Heart left ventricle (tissue), 16 donors: ENCODE measurements at places on chromosomes 4 and X.

DNA sequence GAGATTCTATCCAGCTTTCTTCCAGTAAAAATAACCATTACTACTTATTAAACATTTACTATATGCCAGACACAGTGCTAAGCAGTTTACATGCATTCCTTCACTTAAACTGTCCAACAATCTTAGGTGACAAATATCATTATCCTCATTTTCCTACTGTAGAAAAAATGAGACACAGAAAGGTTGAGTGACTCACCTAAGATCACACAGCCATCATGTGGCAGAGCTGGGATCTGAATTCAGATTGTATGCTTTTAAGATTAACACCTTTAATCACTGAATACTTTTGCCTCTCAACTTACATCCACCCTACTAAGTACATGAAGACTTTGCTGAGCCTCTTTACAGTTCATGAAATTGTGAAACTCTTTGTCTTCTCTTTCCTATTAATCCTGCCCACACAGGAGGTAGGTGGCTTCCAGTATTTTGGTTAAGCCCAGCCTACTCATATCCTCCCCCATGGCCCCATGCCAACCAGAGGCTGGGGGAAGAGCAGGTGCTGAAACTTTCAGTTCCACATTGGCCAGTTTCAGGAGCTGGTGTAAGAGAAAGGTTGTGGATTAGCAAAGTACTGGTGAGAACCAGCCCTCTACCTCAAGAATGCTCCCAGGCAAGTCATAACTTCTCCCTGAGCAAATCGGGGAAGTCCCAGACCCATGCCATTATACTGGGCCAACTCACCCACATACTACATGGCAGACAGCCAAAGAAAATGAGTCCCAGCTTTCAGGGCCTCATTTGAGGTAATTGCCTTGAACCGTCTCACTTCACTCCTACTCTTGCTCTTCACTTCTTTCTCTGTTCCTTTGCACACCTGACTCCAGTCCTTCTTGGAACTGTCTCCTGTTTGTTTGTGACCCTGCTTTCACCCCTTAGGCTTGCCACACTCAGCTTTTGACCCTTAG lies 211.1 kb downstream of the GUCY2F start:
- DNase-seq: no peak

DNA sequence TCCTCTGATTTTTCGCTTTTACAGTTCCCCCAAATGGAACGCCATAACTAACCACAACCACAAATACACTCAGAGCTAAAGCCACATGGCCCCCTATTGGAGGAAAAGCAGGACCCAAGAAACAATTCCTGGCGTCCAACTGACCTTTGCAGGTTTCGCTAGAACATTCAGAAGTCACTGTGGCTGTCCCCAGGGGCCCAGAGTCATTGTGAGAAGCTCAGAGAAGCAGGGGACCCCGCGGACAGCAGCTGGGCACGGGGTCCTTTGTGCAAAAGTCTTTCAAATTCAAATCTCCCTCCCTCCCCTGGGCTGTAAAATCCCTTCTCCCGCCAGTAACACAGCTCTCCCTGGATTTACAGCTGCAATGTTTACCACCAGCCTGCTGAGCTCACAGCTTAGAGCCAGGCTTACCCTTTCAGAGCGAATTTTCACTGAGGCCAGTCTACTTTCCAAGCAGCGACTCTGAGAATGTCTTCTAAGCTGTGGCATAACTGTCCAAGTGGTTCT lies 214.8 kb downstream of the CRLF2 start:
- DNase-seq: no peak

- no peak for DNase-seq
These were observed 71.8 kb downstream of the RAPGEF2 start for GRCh38 chr4:159174645-159175084.

GRCh38 chr4:119810001-119810400 lies 181.4 kb upstream of the PDE5A start:
- DNase-seq: no peak

DNA sequence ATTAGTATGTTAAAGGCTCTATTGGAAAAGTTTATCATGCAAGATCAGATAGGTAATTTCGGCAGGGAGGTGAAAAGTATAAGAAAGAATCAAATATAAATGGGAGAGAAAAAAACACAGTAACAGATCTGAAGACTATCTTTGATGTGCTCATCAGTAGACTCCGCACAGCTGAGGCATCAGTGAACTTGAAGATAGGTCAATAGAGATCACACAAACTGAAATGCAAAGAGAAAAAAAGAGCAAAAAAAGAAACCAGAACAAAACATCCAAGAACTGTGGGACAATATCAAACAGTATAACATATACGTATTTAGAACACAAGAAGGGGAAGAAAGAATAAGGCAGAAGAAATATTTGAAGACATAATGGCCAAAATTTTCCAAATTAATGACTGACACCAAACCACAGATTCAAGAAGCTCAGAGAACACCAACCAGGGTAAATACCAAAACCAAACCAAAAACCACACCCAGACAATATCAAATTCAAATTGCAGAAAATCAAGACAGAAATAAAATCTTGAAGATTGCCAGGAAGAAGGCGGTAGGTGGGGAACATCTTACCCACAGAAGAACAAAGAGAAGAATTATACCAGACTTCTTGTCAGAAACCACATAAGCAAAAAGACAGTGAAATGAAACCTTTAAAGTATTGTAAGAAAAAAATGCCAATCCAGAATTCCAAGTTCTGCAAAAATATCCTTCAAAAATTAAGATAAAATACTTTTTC lies 29.1 kb downstream of the PFKFB1 start:
- DNase-seq: no peak

DNA sequence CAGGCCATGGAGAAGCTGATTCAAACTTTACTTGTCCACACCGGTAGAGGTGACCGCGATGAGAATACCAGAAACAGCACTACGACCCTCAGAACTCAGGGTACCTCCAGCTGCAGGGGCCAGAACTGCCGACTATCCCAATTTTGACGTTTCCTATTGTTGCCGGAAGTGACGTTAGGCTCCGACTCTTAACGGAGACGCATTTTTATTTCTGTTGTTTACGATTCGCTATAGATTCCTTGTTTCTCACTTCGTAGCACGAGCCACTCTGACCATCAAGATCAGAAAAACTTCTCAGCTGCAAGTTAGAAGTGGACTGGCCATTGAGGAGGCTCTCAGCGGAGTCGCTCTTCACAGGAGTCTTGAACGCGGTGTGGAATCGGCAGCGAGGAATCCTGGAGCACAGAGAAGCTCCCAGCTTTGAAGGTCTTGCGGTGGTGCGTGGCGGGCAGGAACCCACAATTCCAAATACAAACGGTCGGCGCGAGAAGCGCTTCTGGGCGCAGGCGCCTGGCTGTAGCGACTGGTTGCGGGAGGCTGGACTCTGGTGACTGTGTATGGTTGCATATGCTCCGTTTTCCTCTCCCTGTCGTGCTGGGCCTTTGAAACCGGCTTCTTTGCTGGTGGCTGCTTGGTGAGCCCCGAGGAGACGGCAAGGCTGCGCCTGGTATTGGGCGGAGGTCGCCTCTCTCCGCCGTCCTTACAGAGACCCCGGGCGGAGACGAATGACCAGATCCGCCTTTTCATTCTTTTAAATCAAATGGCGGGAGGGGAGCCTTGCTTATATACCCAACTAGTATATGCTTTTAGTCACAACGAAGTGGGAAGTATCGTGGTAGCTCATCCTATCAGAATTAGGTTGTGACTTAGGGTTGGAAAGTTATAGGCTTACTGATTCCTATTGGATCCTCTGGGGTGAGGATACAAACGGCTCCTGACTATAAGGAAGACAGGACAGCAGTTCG lies at the start of the genes CEP44 and FBXO8:
Gene CEP44, plus strand, starts transcription at position 405 of the 965 bp plus-strand sequence. CDS start 15,211 bp downstream, outside the sequence.
Gene FBXO8, minus strand, starts transcription at position 161 of the 965 bp plus-strand sequence. CDS start 20,575 bp downstream, outside the sequence.
- peak; percentile 67 for DNase-seq

GRCh38 chr4:168562041-168562571 lies 65.3 kb downstream of the PALLD start:
- no peak for DNase-seq

GRCh38 chrX:10769696-10770619 lies 149.6 kb upstream of the MID1 start:
- no peak for DNase-seq

- DNase-seq: no peak
These were observed 235.4 kb downstream of the MAML3 start for GRCh38 chr4:139918591-139918990.

GRCh38 chr4:31023742-31024141 lies 303.6 kb downstream of the PCDH7 start:
- DNase-seq: no peak

DNA sequence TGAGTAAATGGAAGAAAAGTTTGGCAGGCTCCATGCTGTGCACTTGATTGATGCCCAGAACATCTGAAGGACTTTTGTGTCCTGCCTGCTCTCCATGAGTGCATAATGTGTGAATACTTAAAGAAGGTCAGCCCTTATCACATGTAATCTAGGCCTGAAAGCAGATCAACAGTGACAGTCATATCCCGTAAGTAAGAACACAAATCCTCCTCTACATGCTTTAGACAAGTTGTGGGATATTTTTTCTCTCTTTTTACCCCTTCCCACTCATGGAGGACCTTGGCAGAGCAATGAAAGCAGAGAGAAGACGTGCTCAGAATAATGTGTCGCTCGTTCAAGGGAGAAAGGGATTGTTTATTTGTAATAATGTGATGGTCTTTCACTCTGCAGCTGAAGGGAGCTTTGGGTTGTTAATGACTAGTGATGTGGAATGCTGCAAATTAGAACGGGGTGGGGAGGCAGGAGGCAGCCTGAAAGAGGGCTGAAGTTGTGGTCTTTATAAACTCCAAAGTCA lies 286.6 kb downstream of the BMPR1B start:
- no peak for DNase-seq

DNA sequence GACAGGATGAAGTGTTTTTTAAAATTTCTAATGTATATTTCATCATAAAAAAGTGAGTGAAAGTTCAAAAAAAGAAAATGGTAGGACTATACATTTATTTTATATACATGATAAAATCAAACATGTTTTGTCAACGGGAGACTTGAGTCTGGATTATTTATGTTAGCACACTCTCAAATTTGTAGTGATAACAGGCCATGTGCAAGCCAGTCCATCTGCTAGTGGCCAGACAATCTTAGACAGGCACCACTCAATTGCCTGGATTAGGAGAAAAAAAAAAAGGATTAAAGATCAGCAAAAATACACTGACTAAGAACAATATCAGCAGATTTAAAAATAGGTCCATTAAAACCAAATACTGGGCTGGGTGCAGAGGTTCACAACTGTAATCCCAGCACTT lies 71.9 kb downstream of the KCNIP4 start:
- no peak for DNase-seq

GRCh38 chrX:119467842-119468550 lies at the start of gene SLC25A5:
SLC25A5 (plus strand) TSS chrX:119468444; CDS start chrX:119468516, 72 bp downstream.
- peak; percentile 87 for DNase-seq

DNA sequence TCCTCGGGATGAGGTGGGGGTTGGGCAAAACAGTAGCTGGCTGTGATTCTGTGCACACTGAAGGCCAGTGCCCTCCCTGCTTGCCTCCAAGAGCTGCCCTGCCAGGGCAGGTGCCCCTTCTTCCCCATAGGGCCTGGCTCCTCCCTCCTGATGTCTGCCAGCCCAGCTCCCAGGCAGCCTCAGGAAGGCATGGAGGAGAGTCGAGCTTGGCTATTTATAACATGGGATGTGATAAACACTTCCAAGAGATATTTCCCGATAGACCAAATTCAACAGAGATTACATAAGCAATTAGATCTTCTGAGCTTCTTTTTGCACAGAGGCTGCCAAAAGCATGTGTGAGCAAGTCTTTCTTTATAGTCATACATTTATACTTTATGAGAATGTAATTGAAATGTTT lies 45.3 kb upstream of the PJA1 start:
- DNase-seq: no peak

DNA sequence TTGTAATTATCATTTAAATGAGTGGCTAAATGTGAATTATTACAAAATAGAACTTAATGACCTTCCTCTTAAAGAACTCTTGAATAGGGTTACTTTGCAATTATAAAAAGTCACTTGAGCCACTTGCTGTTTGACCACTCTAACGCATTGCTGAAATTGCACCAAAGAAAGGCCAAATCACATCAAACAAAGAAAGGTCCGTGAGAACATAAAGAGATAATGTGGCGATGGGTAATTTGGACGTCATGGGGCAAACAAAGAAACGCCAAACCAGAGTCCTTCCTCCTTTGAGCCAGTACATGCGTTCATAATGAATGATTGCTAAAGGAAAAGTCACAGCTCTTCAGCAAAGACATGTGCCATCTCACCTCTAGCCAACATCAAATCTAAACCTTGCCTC lies 229.8 kb upstream of the STS start:
- no peak for DNase-seq

GRCh38 chrX:51874123-51874522 lies 19.3 kb upstream of the MAGED1 start:
- DNase-seq: no peak

DNA sequence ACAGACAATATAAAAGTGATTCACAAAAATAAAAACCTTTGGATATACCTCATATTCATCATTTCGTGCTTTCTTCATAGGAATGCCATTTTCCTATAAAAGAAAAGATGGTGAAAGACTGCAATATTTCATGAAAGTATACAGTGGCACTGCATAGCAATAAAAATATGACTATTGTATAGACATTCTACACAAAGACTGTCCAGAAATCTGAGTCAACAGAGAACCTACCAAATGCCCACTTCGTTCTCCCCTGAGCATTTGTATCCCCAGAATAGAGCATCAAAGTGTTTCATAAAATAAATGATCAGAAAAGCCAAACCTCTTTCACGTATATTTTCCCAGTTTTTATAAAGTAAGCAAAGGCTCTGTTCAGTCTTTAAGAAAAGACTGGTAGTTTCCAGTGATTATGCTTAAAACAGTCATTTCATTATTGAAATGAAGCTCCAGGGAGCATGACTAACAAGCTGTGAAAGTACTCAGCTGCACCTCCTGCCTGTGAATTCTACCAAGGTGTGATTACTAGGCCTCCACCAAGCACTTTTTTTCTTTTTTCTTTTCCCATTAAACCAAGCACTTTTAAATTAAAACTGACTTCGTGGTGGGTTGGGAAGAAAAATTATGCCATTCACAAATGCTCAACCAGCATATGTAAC lies 20.2 kb downstream of the PPA2 start:
- no peak for DNase-seq

DNA sequence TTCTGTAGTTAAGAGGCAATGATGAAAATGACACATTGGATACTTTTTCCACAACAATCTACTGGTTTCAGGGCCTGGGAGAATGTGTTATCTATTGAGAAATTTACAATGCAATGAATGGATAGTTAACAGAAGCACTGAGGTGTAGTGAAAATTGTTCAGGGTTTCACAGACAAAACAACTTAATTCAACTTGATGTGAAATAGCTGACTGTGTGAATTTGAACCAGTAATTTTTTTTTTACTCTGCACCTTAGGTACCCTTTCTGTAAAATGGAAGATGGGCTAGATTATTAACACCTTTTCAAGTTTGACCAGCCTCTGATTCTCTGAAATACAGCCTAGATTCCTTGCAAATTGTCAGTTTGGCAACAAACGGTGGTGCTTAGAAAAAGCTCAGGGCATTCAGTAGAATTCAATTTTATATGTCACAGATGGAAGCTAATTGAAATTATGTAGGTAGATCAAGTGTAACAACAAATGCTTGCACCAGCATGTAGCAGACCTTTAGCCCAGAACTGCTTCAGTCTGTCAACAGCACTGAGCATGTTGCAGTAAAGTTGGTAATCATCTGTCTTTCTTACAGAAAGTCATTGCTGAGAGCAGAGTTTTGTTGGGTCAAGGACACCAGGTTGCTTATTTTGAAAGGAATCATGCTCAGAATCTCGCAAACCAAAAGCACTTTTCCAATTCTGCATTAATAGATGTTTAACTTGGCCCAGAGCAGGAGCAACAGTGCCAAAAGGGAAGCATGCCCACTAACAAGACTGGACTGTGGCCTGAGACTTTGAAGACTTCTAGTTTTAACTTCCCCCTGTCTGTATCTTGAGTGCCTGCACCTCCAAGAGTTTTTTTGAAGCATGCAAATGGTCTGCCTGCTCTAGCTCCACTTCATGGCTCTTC lies 526.6 kb downstream of the PACRGL start:
- no peak for DNase-seq

GRCh38 chr4:70849291-70849690 lies 9.6 kb upstream of the GRSF1 start:
- DNase-seq: no peak
